ENCODE measurements at places on chromosomes 7 and 10.

GRCh38 chr10:113042868-113043267 lies 92.8 kb downstream of the TCF7L2 start:
- DNase-seq = no peak

GRCh38 chr10:42954766-42955492 lies 121.9 kb upstream of the RET start:
- no peak for DNase-seq

DNA sequence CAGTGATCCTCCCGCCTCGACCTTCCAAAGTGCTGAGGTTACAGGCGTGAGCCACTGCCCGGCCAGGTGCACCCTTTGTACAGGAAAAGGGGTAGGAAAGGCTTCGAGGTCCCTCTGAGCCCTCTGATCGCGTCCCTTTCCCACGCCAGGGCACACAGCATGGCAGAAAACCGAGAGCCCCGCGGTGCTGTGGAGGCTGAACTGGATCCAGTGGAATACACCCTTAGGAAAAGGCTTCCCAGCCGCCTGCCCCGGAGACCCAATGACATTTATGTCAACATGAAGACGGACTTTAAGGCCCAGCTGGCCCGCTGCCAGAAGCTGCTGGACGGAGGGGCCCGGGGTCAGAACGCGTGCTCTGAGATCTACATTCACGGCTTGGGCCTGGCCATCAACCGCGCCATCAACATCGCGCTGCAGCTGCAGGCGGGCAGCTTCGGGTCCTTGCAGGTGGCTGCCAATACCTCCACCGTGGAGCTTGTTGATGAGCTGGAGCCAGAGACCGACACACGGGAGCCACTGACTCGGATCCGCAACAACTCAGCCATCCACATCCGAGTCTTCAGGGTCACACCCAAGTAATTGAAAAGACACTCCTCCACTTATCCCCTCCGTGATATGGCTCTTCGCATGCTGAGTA lies 871 bp downstream of the POP7 start:
- DNase-seq = no peak

- DNase-seq = no peak
Observed at GRCh38 chr7:27641581-27642230, 21.0 kb downstream of the HIBADH start.

DNA sequence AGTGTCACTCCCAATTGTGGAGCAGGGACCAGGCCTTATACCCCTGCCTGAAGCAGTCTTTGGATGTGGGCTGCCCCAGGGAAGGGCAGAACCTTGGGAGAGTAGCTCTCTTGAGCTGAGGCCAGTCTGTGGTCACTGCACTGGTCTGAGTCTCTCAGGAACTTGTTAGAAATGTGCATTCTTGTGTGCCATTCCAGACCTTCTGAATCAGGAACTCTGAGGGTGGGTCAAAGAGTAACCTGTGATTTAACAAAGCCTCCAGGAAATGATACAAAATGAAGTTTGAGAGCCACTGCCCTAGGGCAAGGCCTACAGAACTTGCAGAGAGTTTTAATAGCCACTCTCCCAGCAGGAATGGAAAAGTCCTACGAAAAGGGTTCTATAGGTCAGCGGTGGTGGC lies 68.1 kb downstream of the LYZL1 start:
- no peak for DNase-seq

DNA sequence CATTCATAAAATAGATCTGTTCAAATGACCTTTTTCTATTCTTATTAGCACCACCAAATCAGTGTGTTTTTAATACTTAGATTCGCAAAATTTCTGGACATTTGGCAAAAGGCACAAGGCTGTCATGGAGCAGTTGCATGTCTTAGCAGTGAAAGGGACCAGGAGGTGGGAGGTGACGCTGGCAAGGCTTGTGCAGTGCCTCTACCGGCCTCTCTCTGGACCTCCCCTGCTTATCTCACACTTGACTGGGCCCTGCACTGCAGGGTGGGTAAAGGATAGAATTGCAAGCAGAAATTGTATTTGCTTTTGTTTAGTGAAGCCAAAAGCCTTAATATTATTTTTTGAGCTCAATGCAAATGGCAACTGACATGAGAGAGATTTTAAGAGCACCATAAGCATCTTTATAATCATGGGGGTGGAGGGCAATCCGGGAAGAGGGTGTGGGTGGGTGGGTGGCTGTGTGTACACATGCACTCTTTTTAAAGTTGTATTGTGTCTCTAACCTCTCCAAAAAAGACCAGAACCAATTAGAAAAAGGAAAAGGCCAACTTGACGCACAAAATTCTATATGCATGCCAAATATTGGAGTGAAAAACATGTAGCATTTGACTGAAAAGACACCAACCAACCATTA lies 106.3 kb downstream of the WNT2 start:
- no peak for DNase-seq

- no peak for DNase-seq
Observed at GRCh38 chr10:73183667-73184281, 15.9 kb downstream of the FAM149B1 start.
